Metanephros (tissue), 2 donors: ENCODE measurements at places on chromosomes 2 and 18. TPM values are rescaled to one million over a fixed set of nuclear protein-coding genes. Genes with fewer than 3 reads are reported as not detected.

MSH2 gene
- 45.8 TPM for total RNA-seq

DOK6 gene
- total RNA-seq: 15.8 TPM

QPCT gene
- total RNA-seq: 12.2 TPM

NRP2 gene
- 67.3 TPM for total RNA-seq

ABCG5 gene
- 0.18 TPM for total RNA-seq

LOXL3 gene
- total RNA-seq: 10.0 TPM

M1AP gene
- total RNA-seq: 0.47 TPM

DNAJC5G gene
- total RNA-seq: 0.12 TPM

PLEKHH2 gene
- 67.0 TPM for total RNA-seq

ABCB11 gene
- 0.06 TPM for total RNA-seq

CRIM1 gene
- total RNA-seq: 130 TPM

TRIM54 gene
- 10.4 TPM for total RNA-seq

PGAP1 gene
- 31.6 TPM for total RNA-seq

OTX1 gene
- total RNA-seq: 0.12 TPM

DSG1 gene
- 0.06 TPM for total RNA-seq

SERPINB3 gene
- not detected for total RNA-seq

SCYGR6 gene
- not detected for total RNA-seq

RTP5 gene
- total RNA-seq: not detected

USP14 gene
- total RNA-seq: 23.5 TPM

C2orf78 gene
- not detected for total RNA-seq

PROKR1 gene
- 0.23 TPM for total RNA-seq

SCYGR3 gene
- total RNA-seq: not detected

RNF152 gene
- 51.4 TPM for total RNA-seq

IL1RL1 gene
- total RNA-seq: 1.9 TPM

CRYGD gene
- total RNA-seq: not detected

PLB1 gene
- 2.6 TPM for total RNA-seq

MDH1B gene
- 7.0 TPM for total RNA-seq

RNU2-63P gene
- 29.7 TPM for total RNA-seq

NTSR2 gene
- not detected for total RNA-seq
